ENCODE measurements at places on chromosomes 5 and 9. TPM values are rescaled to one million over a fixed set of nuclear protein-coding genes. Genes with fewer than 3 reads are reported as not detected.

GRCh38 chr9:109739760-109740159 lies 40.2 kb upstream of the PALM2AKAP2 start:
- DNase-seq = no peak

DNA sequence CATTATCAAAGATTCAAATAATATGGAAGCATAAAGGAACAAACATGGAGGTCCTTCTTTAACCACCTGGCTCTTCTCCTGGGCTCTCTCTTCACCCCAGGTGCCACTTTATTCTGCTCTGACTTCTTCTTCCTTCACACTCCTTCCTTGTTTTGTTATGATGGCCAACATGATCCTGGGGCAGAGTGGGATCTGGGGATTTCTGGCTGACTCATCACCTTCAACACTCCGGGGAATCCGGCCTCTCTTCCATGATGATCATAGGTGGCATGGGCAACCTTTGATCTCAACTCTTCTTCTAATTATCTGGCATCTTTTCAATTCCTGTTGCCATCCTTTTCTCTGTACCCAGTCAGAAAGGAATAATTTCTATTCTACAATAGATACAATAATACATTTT lies 62.1 kb upstream of the TRPC7 start:
- DNase-seq = no peak

DNA sequence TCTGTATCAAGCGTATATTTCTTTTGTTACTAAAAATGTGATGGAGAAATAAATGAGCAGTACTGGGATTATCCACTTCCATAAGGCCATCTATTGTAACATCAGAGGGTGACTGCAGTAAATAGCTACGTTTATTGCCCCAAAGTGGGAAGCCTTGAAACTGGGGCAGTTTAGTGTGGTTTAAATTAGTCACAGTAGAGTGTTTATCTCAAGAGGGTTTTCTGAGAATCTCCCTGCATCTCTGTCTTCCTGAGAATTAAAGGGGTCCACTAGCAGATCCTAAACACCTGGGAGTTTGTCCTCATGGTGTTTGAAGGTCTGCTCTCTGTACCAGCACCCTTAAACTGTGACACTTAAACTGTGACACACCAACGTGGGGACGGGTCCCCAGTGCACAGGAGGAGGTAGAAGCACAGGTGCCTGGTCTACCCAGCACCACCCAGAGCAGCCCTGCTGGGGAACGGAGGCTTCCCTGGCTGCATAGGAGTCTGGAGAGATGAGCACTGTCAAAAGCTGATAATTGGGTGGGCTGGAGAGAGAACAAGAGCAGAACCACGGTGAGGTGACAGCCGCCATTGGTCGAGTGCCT lies 25.2 kb downstream of the PRRC2B start:
- no peak for DNase-seq

FOXD4L3 gene
- not detected for total RNA-seq

LCN15 gene
- total RNA-seq = not detected

GRCh38 chr9:115158661-115159481 lies 40.9 kb upstream of the TNC start:
- DNase-seq = peak; percentile 71

GRCh38 chr9:98342820-98343210 lies 87.4 kb upstream of the TBC1D2 start:
- DNase-seq = no peak

CDK9 gene
- total RNA-seq = 51.5 TPM

GRCh38 chr9:120368799-120369198 lies 211.2 kb downstream of the CDK5RAP2 start:
- DNase-seq = no peak

DNA sequence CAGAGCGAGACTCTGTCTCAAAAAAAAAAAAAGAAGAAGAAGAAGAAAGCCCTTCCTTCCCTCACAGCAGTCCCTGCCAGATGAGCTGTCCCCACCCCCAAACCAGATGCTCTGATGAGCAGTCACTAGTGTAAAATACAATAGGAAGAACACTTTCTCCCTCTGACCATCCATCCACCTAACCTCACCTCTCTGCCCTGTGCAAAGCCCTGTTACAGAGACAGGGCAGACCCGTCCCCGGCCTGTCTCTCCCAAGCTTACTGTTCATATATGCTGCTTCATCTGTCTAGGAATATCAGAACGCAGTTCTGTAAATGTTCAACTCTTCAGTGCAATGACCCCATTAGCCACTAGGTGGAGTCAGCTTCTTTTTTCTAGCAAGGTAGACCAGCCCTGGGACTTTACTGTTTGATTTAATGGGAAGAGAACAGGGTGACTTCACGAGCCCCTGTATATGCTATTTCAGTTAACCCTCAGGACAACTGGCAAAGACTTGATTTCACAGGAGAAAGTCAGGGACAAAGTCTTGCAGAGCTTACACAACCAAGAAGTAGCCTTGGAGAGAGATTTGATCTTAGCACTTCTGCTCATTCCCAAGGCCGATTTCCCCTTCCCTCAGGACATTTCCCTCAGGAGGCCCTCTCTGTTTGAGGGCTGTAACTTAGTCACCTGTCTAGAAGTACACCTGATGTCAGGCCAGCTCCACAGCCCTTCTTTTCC lies 14.9 kb upstream of the FGFR4 start:
- DNase-seq = peak; percentile 87

- no peak for DNase-seq
Observed at GRCh38 chr5:75045071-75045470, 7.3 kb downstream of the GCNT4 start.

- no peak for DNase-seq
Observed at GRCh38 chr5:135467871-135468485, 15.8 kb upstream of the TIFAB start.

GRCh38 chr9:130150779-130151382 lies 21.3 kb upstream of the NCS1 start:
- no peak for DNase-seq

PLEKHG4B gene
- not detected for total RNA-seq

DNA sequence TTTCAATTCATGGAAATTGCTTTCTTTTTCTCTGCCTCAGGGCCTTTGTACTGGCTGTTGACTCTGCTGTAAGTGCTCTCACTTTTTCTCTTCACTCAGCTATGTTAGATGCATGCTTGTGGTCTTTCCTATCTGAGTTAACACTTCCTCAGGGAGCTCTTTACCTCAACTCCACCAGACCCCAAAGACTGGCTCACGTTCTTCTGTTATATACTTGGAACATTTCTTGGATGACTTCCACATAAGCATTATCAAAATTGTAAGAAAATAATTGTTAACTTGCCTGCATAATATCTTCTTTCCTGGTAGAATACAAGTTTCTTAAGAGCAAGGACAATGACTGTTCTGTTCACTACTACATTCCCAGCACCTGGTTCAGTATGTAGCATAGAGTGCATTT lies 455.9 kb downstream of the EBF1 start:
- peak; percentile 8 for DNase-seq

- no peak for DNase-seq
Observed at GRCh38 chr5:109866051-109866450, 176.3 kb downstream of the MAN2A1 start.

GRCh38 chr9:2808105-2808504 lies 35.8 kb downstream of the PUM3 start:
- DNase-seq = no peak

DNA sequence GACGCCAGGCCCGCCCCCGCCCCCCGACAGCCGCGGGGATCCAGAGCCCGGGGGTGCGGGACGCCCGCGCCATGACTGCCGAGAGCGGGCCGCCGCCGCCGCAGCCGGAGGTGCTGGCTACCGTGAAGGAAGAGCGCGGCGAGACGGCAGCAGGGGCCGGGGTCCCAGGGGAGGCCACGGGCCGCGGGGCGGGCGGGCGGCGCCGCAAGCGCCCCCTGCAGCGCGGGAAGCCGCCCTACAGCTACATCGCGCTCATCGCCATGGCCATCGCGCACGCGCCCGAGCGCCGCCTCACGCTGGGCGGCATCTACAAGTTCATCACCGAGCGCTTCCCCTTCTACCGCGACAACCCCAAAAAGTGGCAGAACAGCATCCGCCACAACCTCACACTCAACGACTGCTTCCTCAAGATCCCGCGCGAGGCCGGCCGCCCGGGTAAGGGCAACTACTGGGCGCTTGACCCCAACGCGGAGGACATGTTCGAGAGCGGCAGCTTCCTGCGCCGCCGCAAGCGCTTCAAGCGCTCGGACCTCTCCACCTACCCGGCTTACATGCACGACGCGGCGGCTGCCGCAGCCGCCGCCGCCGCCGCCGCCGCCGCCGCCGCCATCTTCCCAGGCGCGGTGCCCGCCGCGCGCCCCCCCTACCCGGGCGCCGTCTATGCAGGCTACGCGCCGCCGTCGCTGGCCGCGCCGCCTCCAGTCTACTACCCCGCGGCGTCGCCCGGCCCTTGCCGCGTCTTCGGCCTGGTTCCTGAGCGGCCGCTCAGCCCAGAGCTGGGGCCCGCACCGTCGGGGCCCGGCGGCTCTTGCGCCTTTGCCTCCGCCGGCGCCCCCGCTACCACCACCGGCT lies 1.0 kb downstream of the FOXE1 start:
- no peak for DNase-seq

- DNase-seq = no peak
Observed at GRCh38 chr9:134384811-134385479, 58.7 kb downstream of the RXRA start.

DNA sequence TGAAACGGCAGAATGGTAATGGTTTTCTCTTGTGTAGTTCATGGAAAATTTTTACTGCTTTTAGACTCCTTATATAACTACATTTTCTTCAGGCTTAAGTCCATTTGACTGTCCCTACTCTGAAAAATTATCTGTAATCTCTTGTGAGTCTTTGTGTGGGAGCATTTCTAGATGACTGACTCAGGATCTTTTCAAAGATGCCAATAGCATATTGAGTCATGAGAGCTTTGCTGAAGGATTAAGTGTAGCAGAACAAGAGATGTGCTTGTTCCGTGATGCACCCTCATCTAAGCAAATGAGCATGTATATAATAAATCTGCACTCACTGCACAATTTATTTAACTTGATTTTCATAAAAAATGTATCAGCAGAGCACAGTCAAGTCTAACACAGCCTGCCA lies 298.7 kb upstream of the CDH6 start:
- DNase-seq = peak; percentile 6

DNA sequence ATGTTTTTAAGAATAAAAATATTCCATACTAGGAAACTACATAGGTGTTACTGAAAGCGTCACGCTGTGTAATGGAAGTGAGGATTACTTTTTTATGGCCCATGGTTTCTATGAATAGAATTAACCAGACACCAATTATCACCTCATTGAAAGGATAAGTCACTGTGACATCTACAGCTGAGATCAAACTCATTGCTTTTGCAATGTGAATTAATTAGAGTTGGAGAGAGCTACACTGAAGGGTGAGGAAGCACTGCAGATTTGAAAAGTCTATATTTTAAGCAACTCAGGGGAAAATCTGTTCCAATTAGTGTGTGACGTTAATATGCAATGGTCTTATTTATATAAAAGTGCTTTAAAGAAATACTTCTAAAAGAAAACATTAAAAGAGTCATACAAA lies 1300.1 kb upstream of the DMAC1 start:
- no peak for DNase-seq

- no peak for DNase-seq
Observed at GRCh38 chr5:107342371-107342770, 328.4 kb downstream of the EFNA5 start.

SHISAL2B gene
- total RNA-seq = not detected

DNA sequence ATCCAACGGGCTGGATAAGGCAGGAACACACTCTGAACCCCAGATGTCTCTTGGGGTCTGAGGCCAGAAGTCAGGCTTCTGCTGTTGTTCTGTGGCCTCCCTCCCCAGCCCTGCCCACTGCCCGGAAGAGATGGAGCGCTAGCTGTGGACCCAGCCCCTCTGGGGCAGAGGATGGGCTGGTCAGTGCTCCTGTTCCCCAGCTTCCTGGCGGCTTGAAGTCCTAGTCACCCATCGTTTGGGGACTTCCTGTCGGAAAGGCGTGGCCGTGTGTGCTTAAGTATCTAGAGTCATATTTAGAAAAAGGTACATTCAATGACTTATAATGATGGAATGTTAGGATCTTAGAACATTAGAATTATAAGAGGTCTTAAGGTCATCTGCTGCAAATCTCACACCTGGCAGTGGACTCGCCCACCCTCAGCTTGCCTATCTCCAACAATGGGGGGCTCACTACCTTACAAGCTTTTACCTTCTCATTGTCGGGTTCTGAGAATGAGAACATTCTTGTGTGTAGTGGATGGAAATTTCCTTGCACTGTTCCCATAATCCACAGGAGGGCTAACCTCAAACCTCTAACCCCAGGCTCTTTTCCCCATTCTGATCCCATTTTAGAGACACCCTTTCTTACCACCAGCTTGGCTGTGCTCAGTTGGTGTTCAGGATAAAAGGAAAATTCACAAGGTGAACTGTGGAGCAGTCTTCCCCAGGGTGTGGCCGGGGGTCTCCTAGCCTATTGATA lies 13.4 kb upstream of the AIF1L start:
- no peak for DNase-seq

DNA sequence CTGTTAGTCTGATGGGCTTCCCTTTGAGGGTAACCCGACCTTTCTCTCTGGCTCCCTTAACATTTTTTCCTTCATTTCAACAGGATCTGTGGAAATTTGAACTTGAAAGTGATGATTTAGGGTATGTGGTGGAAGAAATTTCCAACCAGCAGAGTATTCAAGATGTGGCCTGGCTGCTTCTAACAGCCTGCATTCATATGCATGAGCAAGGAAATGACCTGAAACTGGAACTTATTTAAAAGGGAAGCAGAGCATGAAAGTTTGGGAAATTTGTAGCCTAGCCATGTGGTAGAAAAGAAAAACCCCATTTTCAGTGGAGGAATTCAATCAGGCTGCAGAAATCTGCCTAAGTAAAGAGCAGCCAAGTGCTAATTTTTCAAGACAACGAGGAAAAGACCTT lies 41.7 kb downstream of the UNC13B start:
- DNase-seq = no peak

DNA sequence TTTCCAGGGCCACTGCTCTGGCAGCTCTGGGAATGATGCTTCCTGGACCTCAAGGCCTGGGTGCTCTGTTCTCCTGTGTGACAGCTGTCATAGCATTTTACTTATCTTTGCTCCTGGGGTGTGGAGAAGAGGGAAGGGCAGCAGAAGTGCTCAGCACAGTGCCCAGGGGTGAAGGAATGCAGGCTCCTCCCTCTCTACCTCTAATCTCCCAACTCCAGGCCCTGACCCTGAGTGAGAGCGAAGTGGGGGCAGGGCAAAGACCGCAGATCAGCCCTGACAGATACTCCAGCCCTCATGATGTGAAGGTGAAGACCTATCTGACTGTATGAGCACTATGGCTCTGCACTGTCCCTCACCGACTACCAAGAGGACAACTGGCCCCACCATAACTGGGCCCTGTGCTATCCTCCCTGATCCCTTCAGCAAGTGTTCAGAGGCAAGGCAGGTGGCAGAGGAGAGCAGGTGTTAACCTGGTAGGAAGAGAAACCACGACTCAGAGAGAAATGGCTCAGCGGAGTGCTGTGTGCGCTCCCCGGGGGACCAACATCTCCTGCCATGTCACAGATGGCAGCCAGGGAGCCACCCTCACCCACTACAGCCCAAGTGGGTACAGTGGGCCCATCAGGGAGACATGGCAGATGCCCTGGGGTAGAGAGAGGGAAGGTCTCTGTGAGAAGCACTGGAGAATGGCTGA lies 16.8 kb downstream of the ACSL6 start:
- no peak for DNase-seq

SETX gene
- total RNA-seq = 85.0 TPM

DNA sequence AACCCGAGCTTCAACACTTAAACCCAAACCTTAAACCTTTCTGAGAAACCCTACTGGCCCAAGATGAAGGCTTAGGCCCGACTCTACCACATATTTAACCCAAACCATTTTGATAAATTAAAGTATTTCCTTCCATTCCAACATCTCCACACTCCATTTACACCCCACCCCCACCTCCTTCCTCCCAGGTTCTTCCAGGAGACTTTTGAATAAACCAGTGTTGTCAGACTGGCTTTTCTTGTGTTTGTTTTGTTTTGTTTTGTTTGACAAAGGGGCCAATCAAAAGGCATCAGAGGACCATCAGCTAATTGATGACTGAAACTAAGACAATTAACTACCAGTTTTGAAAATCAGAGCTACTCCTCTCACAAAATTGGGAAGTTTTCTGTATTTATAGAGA lies 4.6 kb upstream of the ZNF608 start:
- DNase-seq = no peak
